ENCODE measurements at places on chromosomes 3 and 15.

- no peak for DNase-seq
Observed at GRCh38 chr3:116135457-116136085, 309.7 kb downstream of the LSAMP start.

GRCh38 chr3:99965077-99965476, 147.4 kb downstream of the CMSS1 start:
- no peak for DNase-seq

- no peak for DNase-seq
Observed at GRCh38 chr15:72616491-72617210, 37.8 kb upstream of the GOLGA6B start.

GRCh38 chr15:31387479-31388118, 61.0 kb downstream of the KLF13 start:
- DNase-seq, result no peak

- DNase-seq, result no peak
Observed at GRCh38 chr3:77042882-77043281, 3.0 kb downstream of the ROBO2 start.

GRCh38 chr15:77606142-77607034, 26.3 kb downstream of the LINGO1 start:
- no peak for DNase-seq

GRCh38 chr3:115627180-115628074, 4.1 kb downstream of the GAP43 start:
- DNase-seq, result no peak

- no peak for DNase-seq
Observed at GRCh38 chr15:53193149-53193548, 403.0 kb upstream of the ONECUT1 start.

DNA sequence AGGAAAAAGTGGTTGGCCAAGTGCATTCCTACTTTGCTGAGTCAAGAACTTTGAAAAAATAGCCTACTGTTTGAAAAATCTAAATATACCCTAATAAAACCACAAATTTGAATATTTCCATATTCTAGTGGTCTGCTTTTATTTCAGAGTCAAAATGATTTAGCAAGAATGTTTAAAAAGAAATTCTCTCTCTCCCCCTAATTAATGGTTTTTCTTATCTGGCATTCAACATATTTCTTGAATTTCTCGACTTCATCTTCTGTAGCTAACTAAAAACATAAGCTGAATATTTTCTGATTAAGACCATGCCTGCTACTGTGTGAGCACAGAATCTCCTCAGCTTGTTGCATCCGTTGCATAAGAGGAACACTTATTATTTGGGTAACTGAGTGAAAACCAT, 563.5 kb upstream of the TBL1XR1 start:
- DNase-seq, result no peak

DNA sequence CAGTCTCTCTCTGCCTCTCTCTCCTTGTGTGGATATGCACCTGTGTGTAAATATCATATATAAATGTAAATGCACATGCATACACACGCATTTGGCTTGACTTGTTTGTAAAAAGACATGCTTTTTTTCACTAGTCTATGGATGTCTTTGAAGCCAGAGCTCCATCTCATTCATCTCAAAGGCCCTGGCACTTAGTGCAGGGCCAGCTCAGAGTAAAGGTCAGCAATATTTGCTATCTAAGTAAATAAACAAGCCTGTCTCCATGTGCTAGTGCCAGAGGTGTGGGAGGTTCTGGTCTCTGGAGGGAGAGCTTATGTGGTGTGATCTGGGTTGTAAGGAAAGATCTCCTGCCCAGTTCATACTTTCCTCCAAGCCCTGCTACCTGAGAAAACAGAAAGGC, 5.6 kb downstream of the CLSTN2 start:
- no peak for DNase-seq

DNA sequence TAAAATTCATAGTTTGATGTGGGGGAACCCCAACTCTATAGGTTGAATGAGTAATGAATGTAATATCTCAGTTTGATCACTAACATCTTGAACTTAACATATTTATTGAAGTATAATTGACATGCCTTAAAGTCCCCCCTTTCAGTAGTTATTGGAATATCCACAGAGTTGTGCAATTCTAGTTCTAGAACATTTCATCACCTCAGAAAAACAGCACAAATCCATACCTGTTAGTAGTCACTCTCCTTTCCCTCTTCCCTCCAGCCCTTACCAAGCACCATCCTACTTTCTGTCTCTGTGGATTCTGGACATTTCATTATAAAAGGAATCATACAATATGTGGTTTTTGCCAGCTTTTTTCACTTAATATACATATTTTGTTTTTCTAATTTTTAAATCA, 8.7 kb upstream of the NIT2 start:
- DNase-seq, result no peak

- DNase-seq, result no peak
Observed at GRCh38 chr3:35216501-35217266, 422.6 kb upstream of the ARPP21 start.

DNA sequence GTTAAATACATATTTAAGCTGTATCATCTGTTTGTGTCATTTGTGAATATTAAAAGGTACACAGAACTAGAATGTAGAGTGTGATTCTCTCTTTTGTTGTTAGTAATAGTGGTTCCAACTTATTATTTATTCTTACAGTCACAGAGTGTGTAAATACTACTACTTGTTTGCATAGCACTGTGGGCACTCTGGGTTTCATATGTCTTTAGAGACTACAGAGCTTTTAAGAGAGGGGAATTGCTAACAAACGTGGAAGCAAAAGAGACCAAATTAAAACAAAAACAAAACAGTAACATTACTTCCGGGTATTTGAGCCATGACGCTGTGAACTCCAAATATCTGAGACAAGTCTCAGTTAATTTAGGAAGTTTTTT, 828.0 kb upstream of the DPPA4 start:
- no peak for DNase-seq

DNA sequence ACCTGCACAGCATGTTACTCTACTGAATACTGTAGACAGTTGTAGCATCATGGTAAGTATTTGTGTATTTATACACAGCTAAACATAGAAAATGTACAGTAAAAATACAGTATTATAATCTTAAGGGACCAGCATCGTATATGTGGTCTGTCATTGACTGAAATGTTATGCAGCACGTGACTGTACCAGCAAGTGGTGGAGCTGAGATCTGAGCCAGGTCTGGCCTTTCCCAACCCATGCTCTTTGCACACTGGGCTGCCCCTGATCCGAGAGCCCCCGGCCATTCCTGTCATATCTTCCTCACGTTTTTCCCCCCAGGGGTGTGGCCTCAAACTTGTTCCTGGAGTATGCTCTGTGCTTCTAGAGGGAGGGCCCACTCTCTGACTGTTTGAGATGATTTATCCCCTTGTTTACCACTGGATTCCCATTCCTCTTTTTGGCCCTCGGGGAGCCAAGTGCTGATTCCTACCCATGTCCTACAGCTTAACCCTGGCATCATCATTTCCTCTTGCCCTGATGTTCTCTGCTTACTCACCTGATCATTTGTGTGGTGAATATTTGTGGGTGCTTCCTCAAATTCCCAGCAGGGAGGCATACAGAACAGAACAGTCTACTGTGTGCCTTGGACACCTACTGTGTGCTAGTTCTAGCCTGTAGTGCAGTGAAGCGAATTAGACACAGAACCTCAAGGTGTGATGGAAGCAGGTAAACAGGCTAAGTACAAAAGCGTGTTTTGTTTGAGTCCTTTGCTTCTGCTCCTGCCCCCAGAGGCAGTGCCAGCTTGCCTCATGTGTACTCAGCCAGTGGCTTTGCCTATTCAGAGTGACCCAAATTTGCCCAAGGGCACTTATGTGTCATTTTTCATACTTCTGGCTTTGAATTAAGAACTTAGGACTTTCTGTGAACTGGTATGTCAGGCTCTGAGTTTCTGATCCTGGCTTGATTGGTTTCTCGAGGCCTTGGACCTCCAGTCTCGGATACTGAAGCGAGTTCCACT, 21.0 kb downstream of the CSRNP1 start:
- DNase-seq, result no peak

DNA sequence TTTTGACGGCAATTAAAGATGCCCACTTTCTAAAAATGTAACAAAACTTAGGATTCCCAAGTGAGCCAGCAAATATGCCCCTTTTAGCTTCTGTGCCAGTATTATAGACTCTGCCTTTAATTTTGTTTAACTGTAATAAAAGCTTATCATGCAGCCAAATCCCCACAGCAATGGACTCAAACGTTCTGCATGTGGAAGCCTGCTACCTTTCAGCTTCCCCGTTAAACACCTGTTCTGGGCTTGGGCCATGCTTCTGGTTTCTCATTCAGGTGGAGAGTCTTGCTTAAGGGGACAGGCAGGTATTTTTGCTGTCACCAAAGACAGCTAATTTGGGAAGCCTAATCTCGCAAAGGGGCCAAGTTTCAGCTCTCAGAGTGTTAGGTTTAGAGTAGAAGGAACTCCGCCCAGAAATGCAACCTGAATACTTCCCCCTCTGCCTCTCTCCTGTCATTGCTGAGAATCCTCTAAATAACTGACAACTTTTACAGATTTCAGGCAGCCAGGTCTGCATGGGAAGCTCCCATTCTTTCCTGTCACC, 399.4 kb upstream of the ATP11B start:
- DNase-seq, result no peak

DNA sequence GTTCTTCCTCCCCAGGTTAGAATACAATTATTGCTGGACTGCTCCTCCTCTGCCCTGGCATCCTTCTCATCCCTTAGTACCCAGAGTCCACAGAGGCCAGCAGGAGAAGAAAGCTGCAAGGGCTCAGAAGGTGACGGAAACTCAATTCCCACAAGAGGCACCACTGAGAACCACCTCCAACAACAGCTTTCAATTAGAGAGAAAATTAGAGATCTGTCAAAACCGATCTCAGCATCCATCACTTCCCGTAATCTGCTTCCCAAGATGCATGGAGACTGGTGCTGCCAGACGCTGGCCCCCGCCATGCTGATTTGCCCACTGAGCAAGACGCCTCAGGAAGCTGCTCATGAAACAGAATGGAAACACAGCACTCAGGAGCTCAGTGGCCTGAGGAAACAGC, 135.0 kb upstream of the PRICKLE2 start:
- no peak for DNase-seq

- no peak for DNase-seq
Observed at GRCh38 chr3:126888186-126888760, 94.6 kb upstream of the PLXNA1 start.

DNA sequence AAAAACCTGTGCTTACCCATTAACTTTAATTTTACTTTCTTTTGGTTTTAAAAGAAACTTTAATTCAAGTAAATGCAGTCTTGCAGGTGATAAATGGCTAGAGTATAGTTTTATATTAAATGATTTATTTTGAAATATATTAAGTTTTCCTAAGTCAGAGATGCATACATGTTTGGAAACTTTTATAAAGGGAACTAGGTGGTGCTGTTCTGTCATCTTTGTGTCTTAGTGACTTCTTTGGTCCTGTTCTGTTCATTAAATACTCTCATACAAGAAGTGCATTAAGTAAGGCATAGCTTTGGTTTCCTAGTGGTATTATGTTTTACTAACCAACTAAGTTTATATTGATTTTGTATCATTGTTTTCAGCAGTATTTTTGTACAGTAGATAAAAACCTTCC, 15.6 kb downstream of the CADM2 start:
- DNase-seq, result no peak

DNA sequence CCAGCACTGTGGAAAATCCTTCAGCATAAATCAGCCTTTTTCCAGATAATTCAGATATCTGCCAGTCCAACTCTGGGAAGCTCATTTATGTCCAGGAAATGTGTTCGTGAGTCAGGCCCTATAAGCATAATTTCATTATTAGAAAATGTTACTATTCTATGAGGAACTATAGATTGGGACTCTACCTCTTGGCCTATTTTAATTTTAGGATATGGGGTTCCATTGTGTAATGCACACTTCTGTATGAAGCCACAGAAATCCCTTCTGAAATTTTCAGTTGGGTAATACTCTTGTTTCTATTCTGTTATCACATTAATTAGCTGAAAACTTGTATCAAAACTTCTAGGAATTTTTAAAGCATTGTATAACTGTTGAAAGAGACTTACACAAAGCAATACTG, 43.9 kb upstream of the IL12A start:
- no peak for DNase-seq

- DNase-seq, result no peak
Observed at GRCh38 chr15:77541421-77542181, 91.1 kb downstream of the LINGO1 start.

GRCh38 chr15:81254916-81255290, 58.2 kb downstream of the IL16 start:
- no peak for DNase-seq

GRCh38 chr15:49693498-49693897, 72.7 kb downstream of the DTWD1 start:
- no peak for DNase-seq

DNA sequence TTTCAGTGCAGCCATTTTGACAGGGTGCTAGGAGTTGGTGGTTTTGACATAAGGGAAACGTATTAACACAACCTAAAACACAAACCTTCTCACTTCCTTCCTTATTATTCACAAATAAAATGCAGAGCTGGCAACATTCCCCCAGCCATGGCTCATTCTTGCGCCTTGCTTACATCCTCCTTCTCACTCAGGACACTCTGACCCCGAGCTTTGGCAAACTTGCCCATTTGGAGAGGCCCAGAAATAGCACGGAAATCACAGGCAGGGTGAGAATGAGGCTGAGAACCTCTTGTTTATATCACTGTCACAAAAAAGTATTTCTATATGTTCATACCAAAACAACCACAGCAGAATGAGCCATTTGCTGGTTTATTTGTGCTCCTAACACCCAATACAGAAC, 244.3 kb downstream of the NTRK3 start:
- DNase-seq, result no peak

DNA sequence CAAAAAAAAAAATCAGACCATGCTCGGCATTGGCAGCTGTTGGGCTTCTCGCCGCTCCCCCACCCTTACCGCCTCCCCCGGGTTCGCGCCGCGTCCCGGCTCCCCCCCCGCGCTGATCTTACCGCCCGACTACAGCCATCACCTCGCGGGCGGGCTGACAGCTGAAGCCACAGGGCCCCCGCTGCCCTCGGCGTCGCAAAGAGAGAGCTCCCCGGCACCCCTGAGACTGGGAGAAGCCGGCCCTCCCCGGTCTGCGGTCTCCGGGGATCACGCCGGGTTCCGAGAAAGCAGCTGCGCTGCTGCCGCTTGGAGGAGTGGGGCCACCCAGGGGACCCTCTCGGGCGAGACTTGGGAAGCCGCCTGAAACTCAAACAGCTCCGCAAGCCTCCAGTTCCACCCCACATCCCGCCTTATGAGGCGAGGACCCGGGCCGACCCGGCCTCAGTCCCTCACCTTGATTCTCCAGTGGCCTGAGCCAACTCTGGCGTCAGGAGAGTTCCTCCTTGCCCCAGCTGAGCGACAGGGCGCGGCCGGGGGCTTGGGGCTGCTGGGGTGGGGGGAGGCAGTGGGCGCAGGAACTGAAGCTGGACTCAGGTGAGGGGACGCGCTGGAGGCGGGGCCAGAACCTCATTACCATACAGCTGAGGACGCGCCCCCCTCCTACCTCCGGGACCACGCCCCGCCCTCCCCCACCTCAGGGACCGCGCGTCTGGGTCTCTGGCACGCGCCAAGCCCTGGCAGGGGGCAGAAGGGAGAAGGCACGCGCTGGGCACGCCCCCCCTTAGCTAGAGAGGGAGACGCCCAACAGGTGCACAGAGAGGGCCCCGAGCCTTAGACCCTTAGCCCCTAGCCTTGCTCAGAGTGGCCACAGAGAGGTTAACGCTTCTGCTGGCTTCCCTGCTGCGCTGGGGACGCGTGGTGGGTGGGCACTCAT, 1.0 kb upstream of the DLL4 start:
- DNase-seq, result no peak

All from stimulated activated naive CD4-positive, alpha-beta T cell (primary cell).